Activated CD4-positive, alpha-beta T cell treated with anti-CD3 and anti-CD28 coated beads, Interleukin-2, amount 10 ng/mL, durations not matched to agents 7 days and 5 days (primary cell): ENCODE measurements at places on chromosomes 6 and 20. TPM values are rescaled to one million over a fixed set of nuclear protein-coding genes. Genes with fewer than 3 reads are reported as not detected.

The DLK2 gene
- total RNA-seq = not detected

The SLC17A1 gene
- not detected for total RNA-seq

The EYA2 gene
- total RNA-seq = not detected

The KCNQ5 gene
- 3.9 TPM for total RNA-seq

The EPHA7 gene
- total RNA-seq = not detected

The PTPRK gene
- total RNA-seq = 2.5 TPM

DNA sequence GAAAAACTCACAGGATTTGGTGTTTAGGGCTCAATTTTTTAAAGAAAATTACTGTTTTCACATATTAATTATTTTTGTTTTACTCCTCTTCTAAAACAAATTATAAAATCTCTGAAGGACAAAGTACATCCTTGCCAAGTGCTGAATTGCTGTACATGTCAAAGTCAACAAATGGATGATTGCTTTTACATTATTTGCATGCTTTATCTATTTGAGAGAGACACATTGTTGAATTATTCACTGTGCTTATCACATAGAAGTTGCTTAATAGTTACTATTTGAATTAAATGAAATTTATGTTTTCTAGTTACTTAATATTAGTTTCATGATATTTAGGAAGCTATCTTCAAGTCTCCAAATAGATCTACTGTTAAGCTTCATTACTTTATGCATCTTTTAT lies 318.6 kb upstream of the PTCHD4 start:
- H3K36me3 ChIP-seq = no peaks in the 10 kb centered on the region
- no peak overlapping the region for H3K27ac ChIP-seq
- no peak for DNase-seq
- no peak overlapping the region for H3K4me3 ChIP-seq
- no peaks in the 10 kb centered on the region for H3K4me1 ChIP-seq
- no peaks in the 10 kb centered on the region for H3K27me3 ChIP-seq

GRCh38 chr6:93418408-93419303 lies 703 bp downstream of the EPHA7 start:
- no peak overlapping the region for H3K27ac ChIP-seq
- H3K27me3 ChIP-seq = peaks cover 58% of the 10 kb centered on the region
- DNase-seq = no peak
- H3K36me3 ChIP-seq = peaks cover 4% of the 10 kb centered on the region
- H3K4me3 ChIP-seq = peak overlapping the region; percentile 61

DNA sequence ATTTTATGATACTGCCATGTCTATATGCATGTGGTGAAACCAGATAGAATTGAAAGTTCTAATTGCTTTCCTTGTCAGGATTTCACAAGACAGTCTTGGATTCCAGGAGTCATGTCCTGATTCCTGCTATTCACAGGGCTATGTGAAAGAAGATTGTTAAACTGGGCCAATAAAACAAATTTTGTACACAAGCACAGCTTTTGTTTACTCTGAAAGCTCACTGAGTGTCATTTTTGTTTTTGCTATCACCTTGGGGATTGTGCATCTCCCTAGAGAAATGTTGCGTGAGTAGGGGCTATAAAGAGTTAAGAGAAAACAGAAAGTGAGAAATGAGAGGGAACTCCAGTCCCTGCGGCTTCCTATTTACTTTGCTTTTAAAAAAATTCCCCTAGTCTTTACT lies 627.5 kb downstream of the PKHD1 start:
- H3K27ac ChIP-seq = no peak overlapping the region
- H3K4me1 ChIP-seq = no peaks in the 10 kb centered on the region
- DNase-seq = no peak
- no peaks in the 10 kb centered on the region for H3K27me3 ChIP-seq
- no peak overlapping the region for H3K4me3 ChIP-seq

GRCh38 chr6:27188885-27189418 lies 58.5 kb upstream of the PRSS16 start:
- H3K27me3 ChIP-seq = no peaks in the 10 kb centered on the region
- peak overlapping the region; percentile 77 for H3K27ac ChIP-seq
- peaks cover 16% of the 10 kb centered on the region for H3K4me1 ChIP-seq
- DNase-seq = peak; percentile 72
- H3K4me3 ChIP-seq = peak overlapping the region; percentile 83
- no peaks in the 10 kb centered on the region for H3K36me3 ChIP-seq

DNA sequence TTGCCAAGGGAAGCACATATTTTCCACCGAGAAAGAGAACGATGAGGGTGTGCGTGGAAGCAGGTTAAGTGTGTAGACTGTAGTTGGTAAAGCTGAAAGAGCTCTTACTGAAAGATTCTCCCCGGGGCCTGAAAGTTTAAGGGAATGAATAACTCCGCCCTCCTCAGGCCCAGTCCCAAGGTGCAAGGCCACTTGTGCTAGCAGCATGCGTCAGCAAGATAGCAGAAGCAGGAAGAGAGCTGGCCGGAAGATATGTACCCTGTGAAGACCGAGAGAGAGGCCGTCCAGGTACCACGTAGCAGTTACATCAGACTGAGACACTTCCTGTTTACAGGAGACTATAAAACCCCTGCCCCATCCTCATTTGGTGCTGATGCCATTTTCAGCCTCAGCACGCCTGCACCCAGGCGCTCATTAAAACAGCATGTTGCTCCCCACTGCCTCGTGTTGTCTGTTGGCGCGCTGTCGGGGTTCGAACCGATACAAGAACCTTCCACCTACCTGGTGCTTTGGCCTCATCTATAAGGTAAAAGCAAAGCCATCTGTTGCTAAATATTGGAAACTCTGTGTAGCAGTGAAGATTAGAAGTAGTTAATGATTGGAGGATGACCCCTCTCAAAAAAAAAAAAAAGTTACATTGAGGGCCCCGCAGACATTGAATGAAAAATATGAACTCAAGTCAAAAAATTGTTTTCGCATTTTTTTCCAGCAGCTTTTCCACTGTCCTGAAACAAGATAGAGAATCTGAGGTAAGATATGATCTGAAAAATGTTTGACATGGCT lies 18.6 kb upstream of the FAM135A start:
- no peak for DNase-seq
- no peaks in the 10 kb centered on the region for H3K4me1 ChIP-seq
- no peak overlapping the region for H3K27ac ChIP-seq
- H3K27me3 ChIP-seq = peaks cover 24% of the 10 kb centered on the region
- H3K4me3 ChIP-seq = no peak overlapping the region

DNA sequence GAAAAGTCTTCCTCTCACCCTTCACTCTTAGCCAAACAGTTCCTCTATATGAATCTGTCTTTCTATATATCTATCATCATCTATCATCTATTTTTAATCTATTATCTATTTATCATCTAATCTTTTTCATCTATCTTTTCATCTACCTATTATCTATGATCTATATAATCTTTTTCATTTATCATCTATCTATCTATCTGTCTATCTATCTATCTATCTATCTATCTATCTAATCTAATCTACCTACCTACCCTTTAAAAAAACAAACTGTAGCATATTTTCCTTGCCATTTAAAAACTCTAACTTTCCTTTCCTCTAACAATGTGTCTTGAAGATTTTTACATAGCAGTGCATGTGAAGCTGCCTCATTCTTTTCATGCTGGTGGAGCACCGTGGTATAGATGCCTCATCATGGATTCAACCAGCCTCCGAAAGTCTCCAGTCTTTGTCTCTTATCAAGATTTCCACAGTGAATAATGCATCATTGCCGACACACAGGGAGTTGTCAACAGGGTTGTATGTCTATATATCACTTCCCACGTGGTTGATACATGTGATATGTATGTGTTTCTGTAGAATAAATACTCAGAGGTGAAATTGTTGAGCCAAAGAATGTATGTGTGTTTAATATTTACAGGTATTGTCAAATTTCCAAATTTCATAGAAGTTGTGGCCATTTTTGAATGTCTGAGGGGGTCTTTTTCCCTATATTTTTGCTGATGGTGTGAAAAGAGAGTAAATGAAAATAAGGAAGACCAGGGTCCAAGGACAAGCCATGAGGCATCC lies 51.3 kb downstream of the VEGFA start:
- peaks cover 15% of the 10 kb centered on the region for H3K27me3 ChIP-seq
- no peak for DNase-seq
- no peak overlapping the region for H3K4me3 ChIP-seq
- no peak overlapping the region for H3K27ac ChIP-seq
- no peaks in the 10 kb centered on the region for H3K4me1 ChIP-seq

DNA sequence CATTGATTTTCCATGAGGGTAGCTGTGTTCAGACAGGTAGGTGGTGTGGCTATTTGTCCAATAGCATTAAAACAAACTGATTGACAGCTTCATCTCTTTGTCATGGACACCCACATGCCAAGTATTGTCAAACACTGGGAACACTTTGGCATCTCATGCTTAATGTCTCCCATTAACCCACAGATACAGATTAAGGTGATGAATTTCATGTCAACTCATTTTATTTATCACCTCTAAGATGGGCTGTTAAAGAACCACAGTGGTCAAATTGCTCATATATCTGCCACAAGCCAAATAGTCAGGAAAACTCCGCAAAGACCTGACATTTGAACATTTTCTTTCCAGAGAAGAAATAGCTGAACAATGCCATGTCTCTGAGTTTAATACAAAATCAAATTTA lies 139.1 kb upstream of the SPTLC3 start:
- H3K27ac ChIP-seq = no peak overlapping the region
- H3K27me3 ChIP-seq = no peaks in the 10 kb centered on the region
- H3K36me3 ChIP-seq = no peaks in the 10 kb centered on the region

GRCh38 chr20:49880177-49880576 lies 35.2 kb downstream of the SPATA2 start:
- no peak overlapping the region for H3K27ac ChIP-seq
- no peaks in the 10 kb centered on the region for H3K27me3 ChIP-seq
- H3K4me3 ChIP-seq = no peak overlapping the region
- no peaks in the 10 kb centered on the region for H3K4me1 ChIP-seq
- peaks cover 26% of the 10 kb centered on the region for H3K36me3 ChIP-seq

DNA sequence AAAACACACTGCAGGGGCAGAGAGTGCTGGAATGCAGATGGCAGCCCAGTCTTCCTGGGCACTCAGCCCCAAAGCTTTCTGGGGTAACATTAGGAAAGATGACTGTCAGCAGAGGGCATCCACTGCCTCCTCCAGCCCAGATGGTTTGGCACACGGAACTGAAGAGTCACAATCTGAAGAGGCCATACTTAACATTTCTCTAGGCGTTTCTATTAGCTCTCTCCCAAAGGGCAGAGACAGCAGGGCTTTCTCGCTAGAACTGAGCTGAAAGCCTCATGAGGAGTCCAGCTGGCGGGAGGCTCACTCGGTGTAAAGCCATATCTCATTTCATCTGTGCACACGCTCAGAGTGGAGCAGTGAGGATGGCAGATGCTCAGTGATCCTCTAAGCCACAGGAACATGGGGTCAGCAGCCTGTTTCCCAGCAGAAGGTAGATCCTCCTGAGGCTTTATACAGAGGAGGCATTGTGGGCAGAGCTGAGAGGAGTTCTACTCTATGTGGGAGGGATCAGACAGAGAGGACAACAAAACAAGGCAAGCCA lies 28.1 kb downstream of the ALDH8A1 start:
- H3K27me3 ChIP-seq = no peaks in the 10 kb centered on the region
- no peaks in the 10 kb centered on the region for H3K36me3 ChIP-seq
- no peaks in the 10 kb centered on the region for H3K4me1 ChIP-seq
- DNase-seq = no peak

DNA sequence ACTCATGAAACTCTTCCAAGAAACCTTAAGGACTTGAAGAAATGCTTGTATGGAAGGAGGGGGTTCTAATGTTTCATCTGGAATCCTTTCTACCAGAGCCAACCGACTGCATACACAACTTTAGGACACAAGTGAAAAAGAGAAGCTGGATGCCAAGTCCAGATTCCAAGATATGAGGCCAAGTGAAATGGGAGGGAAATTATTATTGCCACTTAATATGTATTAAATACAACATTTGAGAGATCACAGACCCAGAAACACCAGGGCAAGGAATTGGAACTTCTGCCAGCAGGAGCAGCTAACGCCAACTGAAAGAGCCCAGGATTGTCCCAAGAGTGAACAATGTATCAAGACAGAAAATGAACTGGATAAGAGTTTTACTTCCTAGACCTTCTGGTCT lies 144.2 kb downstream of the ARHGAP18 start:
- H3K27me3 ChIP-seq = peaks cover 5% of the 10 kb centered on the region
- no peaks in the 10 kb centered on the region for H3K4me1 ChIP-seq
- H3K4me3 ChIP-seq = no peak overlapping the region
- no peak for DNase-seq
- no peak overlapping the region for H3K27ac ChIP-seq

- no peaks in the 10 kb centered on the region for H3K27me3 ChIP-seq
- H3K4me1 ChIP-seq = no peaks in the 10 kb centered on the region
- H3K4me3 ChIP-seq = no peak overlapping the region
These were observed 494.6 kb upstream of the ID4 start for GRCh38 chr6:19342616-19343015.

- H3K27me3 ChIP-seq = no peaks in the 10 kb centered on the region
- no peak for DNase-seq
- H3K4me3 ChIP-seq = no peak overlapping the region
- H3K36me3 ChIP-seq = no peaks in the 10 kb centered on the region
- no peak overlapping the region for H3K27ac ChIP-seq
These were observed 17.4 kb downstream of the NKAIN2 start for GRCh38 chr6:123821112-123821511.

- peaks cover 8% of the 10 kb centered on the region for H3K36me3 ChIP-seq
- no peak overlapping the region for H3K27ac ChIP-seq
- no peaks in the 10 kb centered on the region for H3K27me3 ChIP-seq
- no peak overlapping the region for H3K4me3 ChIP-seq
These were observed 27.9 kb downstream of the BLTP3A start for GRCh38 chr6:34819571-34820480.

GRCh38 chr6:89359561-89359960 lies 7.0 kb upstream of the UBE2J1 start:
- H3K27ac ChIP-seq = no peak overlapping the region
- H3K4me3 ChIP-seq = no peak overlapping the region
- no peaks in the 10 kb centered on the region for H3K27me3 ChIP-seq
- peaks cover 58% of the 10 kb centered on the region for H3K4me1 ChIP-seq

- peaks cover 9% of the 10 kb centered on the region for H3K36me3 ChIP-seq
- no peak overlapping the region for H3K27ac ChIP-seq
- no peak overlapping the region for H3K4me3 ChIP-seq
- no peaks in the 10 kb centered on the region for H3K27me3 ChIP-seq
These were observed 12.4 kb downstream of the ZNF341 start for GRCh38 chr20:33744181-33744580.

DNA sequence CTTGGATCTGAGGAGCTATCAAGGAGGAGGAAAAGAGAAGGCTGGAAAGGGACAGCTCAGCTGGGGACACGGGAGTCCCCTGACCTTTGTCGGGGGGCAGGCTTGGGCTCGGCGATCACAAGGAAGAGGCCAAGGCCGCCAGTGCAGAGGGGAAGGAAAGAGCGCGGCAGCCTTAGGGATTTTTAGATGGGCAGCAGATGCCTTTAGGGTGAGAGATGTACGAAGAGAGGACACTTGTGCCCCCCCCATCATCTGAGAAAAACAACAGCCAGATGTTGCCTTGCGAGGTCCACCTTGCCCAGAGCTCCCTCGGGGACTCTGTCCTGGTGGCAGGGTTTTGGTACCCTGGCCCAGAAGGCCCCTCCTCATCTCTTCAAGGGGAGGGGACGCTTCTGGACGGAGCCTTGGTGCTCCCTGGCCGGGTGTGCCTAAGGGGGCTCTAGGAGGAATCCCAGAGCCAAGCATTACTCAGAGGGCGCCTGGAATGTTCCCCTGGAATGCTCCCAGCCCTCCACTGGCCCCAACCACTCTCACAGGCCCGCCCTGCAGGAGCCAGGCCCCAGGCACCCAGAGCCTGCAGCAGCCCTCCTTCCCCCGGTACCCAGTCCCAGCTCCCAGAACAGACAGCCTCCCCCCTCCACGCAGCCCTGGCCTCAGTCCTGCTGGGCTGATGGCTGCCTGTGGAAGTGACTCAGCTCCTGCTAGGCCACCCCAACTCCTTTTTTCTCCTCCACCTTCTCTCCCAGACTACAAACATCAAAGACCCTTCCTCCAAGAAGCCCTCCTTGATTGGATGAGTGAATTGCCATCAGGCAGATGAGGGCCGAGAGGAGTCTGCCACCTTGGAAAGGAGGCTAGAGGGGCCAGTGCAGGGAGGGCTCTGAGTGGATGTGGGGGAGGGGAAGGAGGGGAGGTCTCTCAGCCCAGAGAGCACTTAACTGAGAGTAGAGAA lies 1.8 kb downstream of the ADAM33 start:
- no peaks in the 10 kb centered on the region for H3K36me3 ChIP-seq
- H3K27ac ChIP-seq = no peak overlapping the region
- peaks cover 3% of the 10 kb centered on the region for H3K4me1 ChIP-seq
- H3K4me3 ChIP-seq = no peak overlapping the region
